ENCODE measurements at places on chromosomes 16 and 17. TPM values are rescaled to one million over a fixed set of nuclear protein-coding genes. Genes with fewer than 3 reads are reported as not detected.

Gene PRCD
- not detected for total RNA-seq

Gene KCTD11
- 5.1 TPM for total RNA-seq

Gene GDPD1
- total RNA-seq: 1.2 TPM

Gene PIPOX
- 2.1 TPM for total RNA-seq

Gene TPPP3
- total RNA-seq: 0.39 TPM

Gene SLC38A8
- 0.79 TPM for total RNA-seq

Gene GUCY2D
- total RNA-seq: 1.7 TPM

Gene KRT9
- total RNA-seq: not detected

Gene RGS11
- total RNA-seq: 8.9 TPM

GRCh38 chr16:18983565-18984434, at the start of gene TMC7:
TMC7 (plus strand) TSS chr16:18983934; CDS start chr16:18984064, 130 bp downstream.
- H3K36me3 ChIP-seq: no peaks in the 10 kb centered on the region
- DNase-seq: peak; percentile 91
- no peaks in the 10 kb centered on the region for H3K4me1 ChIP-seq
- H3K4me3 ChIP-seq: peak within 1 kb of the TSS; percentile 56

DNA sequence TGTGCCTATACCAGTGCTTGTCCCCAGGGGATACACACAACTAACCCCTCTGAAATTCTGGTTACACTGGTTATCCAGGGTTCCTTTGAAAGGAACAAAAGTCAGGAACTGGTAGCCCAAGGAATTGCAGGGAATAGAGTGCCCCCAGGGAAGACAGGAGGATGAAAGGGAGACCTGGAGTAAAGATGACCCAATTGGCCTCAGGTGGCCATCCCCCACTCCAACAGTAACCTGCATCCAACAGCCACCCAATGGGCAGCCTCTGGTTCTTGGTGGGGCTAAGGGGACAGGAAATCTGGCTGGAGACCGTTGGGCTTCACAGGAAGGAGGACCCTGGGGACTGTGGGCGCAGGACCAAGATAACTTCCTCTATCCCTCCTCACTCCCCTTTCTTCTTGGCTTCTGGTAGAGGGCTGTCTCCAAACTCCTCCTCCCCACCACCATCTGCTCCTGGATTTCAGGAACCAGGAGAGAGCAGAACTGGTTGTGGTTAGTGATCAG, 826 bp upstream of the MPO start:
- no peaks in the 10 kb centered on the region for H3K4me1 ChIP-seq
- H3K27ac ChIP-seq: no peak overlapping the region
- no peaks in the 10 kb centered on the region for H3K27me3 ChIP-seq
- H3K4me3 ChIP-seq: no peak overlapping the region
- no peak for DNase-seq

DNA sequence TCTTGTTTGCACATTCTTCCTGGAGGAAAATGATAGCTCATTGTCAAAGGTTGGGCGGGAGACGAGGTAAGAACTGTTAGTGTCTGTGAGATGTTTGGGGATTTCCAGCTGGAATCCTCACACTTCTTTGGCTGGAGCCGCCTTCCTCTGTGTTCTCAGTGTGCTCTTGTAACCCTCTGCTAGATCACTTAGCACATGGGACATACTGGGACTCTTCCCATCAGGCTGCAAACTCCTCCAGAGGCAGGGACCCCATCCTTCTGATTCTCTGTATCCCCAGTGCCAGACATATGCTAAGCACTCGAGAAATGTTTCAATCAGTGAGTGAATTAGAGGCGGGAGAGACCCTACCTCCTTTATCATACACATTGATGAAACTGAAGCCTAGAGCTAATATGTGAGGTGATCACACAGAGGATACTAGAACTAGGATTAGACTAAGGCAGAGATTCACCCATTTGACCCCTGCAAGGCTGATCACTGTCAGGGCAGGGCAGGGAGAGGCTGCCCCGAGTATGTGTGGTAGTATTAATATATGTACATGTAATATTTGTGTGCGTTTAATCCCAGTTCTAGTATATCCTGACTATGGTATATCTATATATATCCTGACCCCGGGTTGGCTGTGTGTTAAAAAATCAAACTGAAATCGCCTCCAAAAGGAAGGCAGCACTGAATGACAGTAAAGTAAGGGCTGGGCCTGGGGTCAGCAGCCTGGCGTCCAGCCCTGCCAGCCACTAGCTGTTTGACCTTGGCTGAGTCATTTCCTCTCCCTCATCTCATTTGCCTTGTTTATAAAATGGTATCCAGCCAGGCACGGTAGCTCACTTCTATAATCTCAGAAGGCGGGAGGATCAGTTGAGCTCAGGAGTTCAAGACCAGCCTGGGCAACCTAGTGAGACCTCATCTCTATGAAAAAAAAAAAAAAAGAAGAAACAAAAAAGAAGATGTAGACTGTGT, 75.5 kb upstream of the TBX2 start:
- H3K36me3 ChIP-seq: no peaks in the 10 kb centered on the region
- no peak for DNase-seq
- H3K4me1 ChIP-seq: peaks cover 5% of the 10 kb centered on the region
- no peaks in the 10 kb centered on the region for H3K27me3 ChIP-seq

GRCh38 chr17:47915776-47916398, 19.9 kb downstream of the SP2 start:
- H3K36me3 ChIP-seq: no peaks in the 10 kb centered on the region
- no peak for DNase-seq
- no peaks in the 10 kb centered on the region for H3K27me3 ChIP-seq
- no peak overlapping the region for H3K27ac ChIP-seq
- no peak overlapping the region for H3K4me3 ChIP-seq

DNA sequence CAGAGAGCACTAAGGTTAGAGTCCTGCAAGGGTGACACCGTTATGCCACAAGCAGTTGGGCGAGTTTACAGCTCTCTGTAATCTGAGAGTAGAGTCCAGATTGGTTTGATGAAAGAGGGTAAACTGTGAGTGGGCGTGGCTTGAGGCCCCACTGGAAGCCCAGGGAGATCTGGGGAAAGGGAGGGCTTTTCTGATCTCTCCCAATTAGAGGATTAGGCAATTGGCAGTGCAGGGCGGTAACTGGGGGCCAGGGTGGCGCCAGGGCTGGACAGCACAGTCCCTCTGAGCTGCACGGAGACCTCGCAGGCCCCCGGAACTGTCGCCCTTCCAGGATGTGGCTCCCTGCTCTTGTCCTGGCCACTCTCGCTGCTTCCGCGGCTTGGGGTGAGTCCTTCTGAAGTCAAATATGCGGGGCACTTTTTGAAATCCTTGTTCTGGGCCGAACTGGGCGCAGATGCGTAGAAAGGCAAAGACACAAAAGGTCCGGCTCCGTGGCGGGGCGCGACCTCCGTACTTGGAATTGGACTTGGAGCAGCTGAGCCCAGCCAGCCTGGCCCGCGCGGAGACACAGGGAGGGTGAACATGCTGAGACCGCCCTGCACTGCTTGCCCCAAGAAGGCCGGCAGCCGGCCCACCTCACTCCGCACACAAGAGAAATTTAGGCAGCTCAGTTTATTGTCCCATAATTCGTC, 72.4 kb downstream of the CES1 start:
- H3K4me3 ChIP-seq: peak overlapping the region; percentile 18
- no peak overlapping the region for H3K27ac ChIP-seq
- H3K4me1 ChIP-seq: 0 out of 2 replicates have a peak, but pooled peaks cover 4% of the 10 kb centered on the region
- peak; percentile 47 for DNase-seq
- H3K27me3 ChIP-seq: no peaks in the 10 kb centered on the region

- no peaks in the 10 kb centered on the region for H3K36me3 ChIP-seq
- H3K4me3 ChIP-seq: no peak overlapping the region
- no peaks in the 10 kb centered on the region for H3K4me1 ChIP-seq
- no peak for DNase-seq
Observed at GRCh38 chr17:75371339-75371738, 34.1 kb downstream of the GRB2 start.

GRCh38 chr16:67111951-67112444, 2.3 kb downstream of the PHAF1 start:
- no peak for DNase-seq
- H3K27me3 ChIP-seq: no peaks in the 10 kb centered on the region
- no peak overlapping the region for H3K27ac ChIP-seq

GRCh38 chr17:36132421-36132831, 28.8 kb downstream of the CCL4 start:
- no peak overlapping the region for H3K4me3 ChIP-seq
- H3K36me3 ChIP-seq: no peaks in the 10 kb centered on the region
- H3K27me3 ChIP-seq: no peaks in the 10 kb centered on the region
- peaks cover 11% of the 10 kb centered on the region for H3K4me1 ChIP-seq
- H3K27ac ChIP-seq: no peak overlapping the region

DNA sequence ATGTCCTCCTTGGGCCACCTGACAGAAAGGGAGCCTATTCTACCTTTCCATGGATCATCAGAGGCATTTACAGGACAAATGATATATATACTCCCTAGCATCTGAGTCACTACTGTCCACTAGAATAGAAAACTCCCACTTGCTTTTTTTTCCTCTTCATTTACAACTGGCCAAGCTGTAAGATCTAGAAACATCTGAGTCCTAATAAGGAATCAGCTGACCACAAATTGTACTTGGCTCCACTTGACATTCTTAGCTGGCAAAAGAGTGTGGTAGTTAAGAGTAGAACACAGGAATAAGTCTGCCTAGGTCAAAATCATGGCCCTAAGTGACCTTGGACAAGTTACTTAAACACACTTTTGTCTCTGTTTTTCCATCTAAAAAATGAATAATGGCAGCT, 5.2 kb downstream of the RUSF1 start:
- DNase-seq: no peak
- no peak overlapping the region for H3K4me3 ChIP-seq
- H3K27ac ChIP-seq: no peak overlapping the region
- no peaks in the 10 kb centered on the region for H3K27me3 ChIP-seq
- peaks cover 14% of the 10 kb centered on the region for H3K4me1 ChIP-seq
- H3K36me3 ChIP-seq: no peaks in the 10 kb centered on the region

DNA sequence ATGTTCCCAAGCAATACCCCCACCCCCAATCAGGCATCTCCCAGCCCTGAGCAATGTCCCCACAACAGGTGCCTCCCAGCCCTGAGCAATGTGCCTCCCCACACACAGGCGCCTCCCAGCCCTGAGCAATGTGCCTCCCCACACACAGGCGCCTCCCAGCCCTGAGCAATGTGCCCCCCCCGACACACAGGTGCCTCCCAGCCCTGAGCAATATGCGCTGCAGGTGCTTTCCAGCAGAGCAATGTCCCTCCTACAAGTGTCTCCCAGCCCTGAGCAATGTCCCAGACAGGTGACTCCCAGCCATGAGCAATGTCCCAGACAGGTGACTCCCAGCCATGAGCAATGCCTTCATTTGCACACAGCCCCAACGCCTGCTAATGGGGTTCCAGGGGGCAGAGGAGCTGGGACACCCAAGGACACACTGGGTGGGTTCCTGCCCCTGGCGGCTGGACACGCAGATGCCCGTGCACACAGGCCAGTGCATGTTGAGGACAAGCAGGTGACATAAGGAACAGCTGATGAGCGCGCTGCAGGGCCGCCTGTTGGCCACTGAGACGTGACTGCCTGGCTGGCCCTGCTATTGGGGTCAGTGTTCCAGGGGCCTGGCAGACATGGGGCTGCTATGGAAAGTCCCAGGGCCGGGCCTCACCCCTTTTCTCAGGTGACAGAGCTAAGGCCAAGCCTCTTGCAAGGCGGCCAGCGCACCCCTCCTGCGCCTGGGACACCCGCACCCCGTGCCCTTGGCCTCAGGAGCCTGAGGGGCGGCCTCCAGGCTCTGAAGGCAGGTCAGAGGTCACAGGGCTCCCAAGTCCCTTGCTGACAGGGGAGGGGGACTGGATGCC, 26.9 kb upstream of the PABPN1L start:
- no peaks in the 10 kb centered on the region for H3K27me3 ChIP-seq
- no peaks in the 10 kb centered on the region for H3K4me1 ChIP-seq
- H3K27ac ChIP-seq: no peak overlapping the region
- no peak for DNase-seq

DNA sequence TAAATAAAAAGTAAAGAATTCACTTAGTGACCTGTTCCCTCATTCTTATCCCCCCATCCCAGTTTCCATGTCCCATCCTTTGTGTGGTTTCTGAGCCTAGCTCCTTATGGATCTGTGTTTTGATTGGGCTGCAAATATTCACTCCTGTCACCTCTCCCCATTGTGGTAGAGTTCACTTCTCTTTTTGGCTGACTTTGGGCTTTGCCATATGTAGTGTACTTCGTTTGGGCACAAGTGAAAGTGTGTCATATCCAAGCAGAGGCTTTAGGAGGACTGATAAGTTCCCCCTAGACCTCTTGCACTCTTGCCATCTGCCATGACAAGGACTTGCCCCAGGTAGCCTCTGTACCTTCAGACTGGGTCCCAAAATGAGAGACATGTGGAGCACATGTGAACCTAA, 13.0 kb upstream of the DHRS7B start:
- DNase-seq: no peak
- H3K36me3 ChIP-seq: no peaks in the 10 kb centered on the region
- no peaks in the 10 kb centered on the region for H3K4me1 ChIP-seq
- H3K27ac ChIP-seq: no peak overlapping the region

DNA sequence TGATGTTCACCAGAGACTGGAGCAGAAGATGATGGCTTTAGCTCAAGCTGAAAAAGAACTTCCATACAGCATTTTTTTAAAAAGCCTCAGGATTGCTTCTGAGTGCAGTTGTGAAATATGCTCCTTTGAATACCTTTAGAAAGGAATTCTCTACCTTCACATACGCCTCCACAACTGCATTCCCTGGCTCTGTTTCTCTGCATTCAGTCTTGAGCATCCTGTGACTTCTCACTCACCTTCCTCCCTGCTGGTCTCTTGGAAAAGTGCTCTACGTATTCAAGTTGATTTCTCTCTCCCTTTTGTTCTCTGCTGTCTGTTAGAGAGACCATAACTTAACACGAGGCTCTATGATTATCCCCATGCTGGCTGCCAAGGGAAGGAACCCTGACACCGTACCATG, 34.5 kb downstream of the HS3ST2 start:
- DNase-seq: no peak
- no peaks in the 10 kb centered on the region for H3K36me3 ChIP-seq
- H3K27ac ChIP-seq: no peak overlapping the region
- H3K27me3 ChIP-seq: no peaks in the 10 kb centered on the region
- no peaks in the 10 kb centered on the region for H3K4me1 ChIP-seq

- no peak overlapping the region for H3K4me3 ChIP-seq
- H3K27ac ChIP-seq: no peak overlapping the region
- H3K36me3 ChIP-seq: no peaks in the 10 kb centered on the region
- H3K4me1 ChIP-seq: no peaks in the 10 kb centered on the region
Observed at GRCh38 chr16:86905302-86905701, 327.0 kb downstream of the FOXL1 start.

- DNase-seq: no peak
- H3K4me1 ChIP-seq: no peaks in the 10 kb centered on the region
- no peaks in the 10 kb centered on the region for H3K36me3 ChIP-seq
- no peaks in the 10 kb centered on the region for H3K27me3 ChIP-seq
Observed at GRCh38 chr16:72166954-72167561, 4.9 kb downstream of the PMFBP1 start.

GRCh38 chr17:65292430-65292829, 155.3 kb downstream of the RGS9 start:
- no peaks in the 10 kb centered on the region for H3K27me3 ChIP-seq
- peaks cover 14% of the 10 kb centered on the region for H3K4me1 ChIP-seq

- no peaks in the 10 kb centered on the region for H3K4me1 ChIP-seq
- no peaks in the 10 kb centered on the region for H3K27me3 ChIP-seq
Observed at GRCh38 chr17:3800362-3801271, at the start of gene ITGAE. ITGAE (minus strand) TSS chr17:3801188; CDS start chr17:3801144, 44 bp downstream.

DNA sequence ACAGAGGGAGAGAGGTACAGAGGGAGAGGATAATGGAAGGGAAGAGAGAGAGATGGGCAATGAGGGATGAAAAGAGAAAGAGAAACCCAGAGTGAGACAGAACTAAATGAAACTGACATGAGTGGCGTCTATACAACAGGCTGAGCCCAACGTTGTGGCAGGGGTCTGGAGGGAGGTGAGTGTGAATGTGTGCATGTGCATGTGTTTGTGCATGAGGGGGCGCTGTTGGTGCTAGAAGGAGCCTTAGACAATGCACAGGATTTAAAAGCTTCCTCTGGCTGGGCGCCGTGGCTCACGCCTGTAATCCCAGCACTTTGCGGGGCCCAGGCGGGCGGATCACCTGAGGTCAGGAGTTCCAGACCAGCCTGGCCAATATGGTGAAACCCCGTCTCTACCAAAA, 454.8 kb upstream of the CDH11 start:
- no peak for DNase-seq
- no peaks in the 10 kb centered on the region for H3K4me1 ChIP-seq
- H3K27ac ChIP-seq: no peak overlapping the region
- no peak overlapping the region for H3K4me3 ChIP-seq
